ENCODE measurements at places on chromosomes 1 and 21.

GRCh38 chr1:56562891-56563452 lies 16.4 kb downstream of the PLPP3 start:
- no peak for ATAC-seq

DNA sequence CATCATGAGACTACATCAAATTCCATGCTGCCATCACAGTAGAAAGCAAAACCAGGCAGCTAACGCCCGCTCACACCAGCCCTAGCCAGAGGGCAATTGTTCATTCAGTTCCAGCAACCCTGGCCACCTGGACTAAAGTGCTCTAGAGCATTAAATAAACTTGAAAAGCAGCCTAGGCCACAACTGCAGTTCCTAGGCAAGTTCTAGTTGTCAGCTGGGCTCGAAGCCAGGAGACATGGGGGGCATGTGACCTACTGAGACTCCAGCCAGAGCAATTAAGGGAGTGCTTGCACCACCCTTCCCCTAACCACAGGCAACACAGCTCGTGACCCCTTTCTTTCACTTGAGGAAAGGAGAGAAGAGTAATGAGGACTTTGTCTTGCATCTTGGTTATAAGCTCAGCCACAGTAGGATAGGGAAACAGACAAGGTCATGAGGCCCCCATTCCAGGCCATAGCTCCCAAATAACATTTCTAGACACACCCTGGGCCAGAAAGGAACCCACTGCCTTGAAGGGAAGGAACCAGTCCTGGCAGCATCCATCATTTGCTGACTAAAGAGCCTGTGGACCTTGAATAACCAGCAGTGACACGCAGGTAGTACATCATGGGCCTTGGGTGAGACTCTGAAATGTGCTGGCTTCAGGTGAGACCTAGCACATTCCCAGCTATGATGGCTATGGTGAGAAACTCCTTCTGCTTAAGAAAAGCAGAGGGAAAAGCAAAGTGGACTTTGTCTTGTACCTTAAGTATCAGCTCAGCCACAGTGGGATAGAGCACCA lies 77.0 kb downstream of the ZZZ3 start:
- no peak for ATAC-seq

DNA sequence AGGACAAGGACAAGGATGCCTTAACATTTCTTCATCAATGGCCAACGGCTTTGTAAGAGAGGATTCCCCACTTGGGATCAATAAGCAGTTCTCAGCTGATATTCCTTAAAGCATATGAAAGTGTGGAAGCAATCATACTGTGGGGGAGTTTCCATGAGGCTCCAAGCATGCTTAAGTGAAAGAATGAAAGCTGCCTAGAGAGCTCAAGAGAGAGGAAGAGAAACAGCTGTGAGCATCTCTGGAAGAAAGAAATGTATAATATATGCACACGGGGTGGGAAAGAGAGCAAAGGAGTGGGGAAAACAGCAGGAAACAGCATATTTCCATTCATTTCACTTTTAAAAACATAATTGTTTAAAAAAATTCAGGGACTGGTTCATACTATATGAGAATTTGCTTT lies 94.7 kb upstream of the WARS2 start:
- no peak for ATAC-seq

GRCh38 chr1:54221867-54222484 lies 22.0 kb downstream of the MRPL37 start:
- no peak for ATAC-seq

- no peak for ATAC-seq
These were observed 157.4 kb upstream of the L1TD1 start for GRCh38 chr1:62037274-62037673.

DNA sequence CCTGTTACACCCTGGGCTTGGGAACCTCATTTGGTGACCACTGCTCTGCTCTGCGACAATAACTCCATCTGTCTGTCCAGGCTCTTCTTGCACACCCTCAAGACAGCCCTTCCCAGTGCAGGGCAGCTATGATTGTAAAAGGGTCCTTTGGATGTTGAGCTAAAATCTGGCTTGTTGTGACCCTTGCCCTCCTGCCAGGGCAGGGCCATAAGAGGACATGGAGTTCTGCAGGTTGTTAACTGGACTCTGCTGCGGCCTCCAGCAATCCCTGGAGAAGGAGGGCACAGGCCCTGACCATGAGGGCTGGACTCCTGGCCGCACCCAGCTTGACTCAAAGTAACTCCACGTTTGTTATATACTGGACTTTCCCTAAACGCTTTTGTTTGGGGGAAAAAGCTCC lies 41.2 kb downstream of the DHCR24 start:
- ATAC-seq = no peak

DNA sequence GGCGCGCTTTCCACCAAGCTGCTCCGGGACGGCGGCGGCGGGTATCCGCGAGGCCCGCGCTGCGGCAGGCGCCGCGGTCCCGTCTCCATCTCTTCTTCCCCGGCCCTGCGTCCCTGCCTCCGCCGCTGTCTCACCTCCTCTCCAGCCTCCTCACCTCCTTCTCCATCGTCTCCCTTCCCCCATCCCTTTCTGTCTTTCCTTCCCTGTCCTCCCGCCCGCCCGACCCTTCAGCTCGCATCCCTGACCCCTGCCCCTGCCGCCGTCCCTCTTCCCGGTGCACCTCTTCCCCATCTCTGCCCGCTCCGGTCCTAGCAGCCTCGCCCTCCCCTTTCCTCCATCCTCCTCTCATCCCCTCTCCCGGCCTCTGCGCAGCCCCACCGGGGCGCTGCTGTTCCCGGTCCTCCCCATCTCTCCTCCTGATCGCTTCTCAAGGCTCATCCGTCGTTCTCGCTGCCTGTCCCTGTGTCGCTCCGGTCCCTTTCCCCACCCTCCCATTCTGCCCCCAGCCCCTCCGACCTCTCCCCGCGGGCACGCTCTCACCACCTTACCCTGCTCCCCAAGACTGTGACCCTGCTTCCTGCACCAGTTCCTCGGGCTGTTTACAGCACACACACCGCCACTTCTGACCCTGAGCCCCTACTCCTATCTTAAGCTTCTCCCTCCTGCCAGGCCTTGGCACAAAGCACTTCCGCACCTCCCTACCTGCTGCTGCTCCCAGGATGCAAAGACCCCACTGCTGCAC lies 760 bp upstream of the NPHP4 start:
- ATAC-seq = peak; percentile 1

- no peak for ATAC-seq
These were observed 43.7 kb downstream of the UBIAD1 start for GRCh38 chr1:11316701-11317100.

DNA sequence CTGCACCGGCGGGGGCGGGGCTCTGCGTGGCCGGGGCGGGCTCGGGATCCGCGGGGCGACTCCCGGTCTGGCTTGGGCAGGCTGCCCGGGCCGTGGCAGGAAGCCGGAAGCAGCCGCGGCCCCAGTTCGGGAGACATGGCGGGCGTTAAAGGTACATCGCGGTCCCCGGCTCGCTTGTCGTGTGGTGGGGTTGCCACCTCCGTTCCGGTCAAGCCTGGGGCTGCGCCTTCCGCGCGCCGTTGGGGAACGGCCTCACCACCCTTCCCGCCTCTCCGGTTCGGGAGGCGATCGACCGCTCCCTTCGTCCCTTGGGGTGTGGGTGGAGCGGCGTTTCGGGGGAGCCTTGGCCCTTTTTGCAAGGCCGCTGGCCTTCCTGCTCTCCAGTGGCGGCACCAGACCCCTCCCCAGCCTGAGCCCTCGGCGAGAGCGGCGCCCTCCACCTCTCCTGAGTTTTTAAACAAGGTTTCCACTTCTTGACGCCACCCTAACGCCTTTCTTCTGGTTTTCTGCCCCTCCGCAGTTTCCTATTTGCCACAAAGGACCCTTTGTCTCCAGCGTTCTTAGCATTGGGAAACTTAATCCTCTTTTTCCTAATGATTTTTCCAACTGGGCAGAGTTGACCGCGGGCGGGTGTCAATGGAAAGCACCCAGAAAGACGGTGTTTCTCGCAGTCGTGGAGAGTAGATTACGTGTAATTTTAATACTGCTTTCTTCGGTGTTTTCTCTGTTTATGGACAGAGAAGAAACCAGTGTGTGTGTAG lies at the start of the genes LEPR and LEPROT:
TSS of gene LEPR (plus strand) at position 79 of the 761 bp plus-strand sequence. CDS start 144,898 bp downstream, outside the sequence.
TSS of gene LEPROT (plus strand) at position 79 of the 761 bp plus-strand sequence. CDS start at position 136, 57 bp downstream.
- no peak for ATAC-seq

- no peak for ATAC-seq
These were observed 18.9 kb upstream of the BATF3 start for GRCh38 chr1:212718499-212718898.

DNA sequence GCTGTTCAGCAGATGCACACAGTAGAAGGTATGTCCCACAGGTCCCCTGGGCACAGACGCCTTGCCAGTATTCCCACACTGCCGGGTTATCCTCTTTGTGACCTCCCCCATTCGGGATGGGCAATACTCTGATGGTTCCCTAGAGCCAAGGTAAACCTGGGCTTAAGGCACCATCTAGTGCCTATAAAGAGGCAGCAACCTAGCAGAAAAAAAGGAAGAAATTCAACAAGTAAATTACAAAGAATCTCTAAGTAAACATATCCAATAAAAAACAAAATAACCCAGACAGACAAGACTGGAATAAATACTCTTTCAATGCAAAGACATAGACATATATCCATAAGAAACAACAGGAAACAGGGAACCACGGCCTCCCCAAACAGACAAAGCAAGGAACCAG lies 39.4 kb downstream of the HSF2BP start:
- no peak for ATAC-seq

GRCh38 chr1:29096231-29096886 lies 27.3 kb downstream of the TMEM200B start:
- no peak for ATAC-seq

DNA sequence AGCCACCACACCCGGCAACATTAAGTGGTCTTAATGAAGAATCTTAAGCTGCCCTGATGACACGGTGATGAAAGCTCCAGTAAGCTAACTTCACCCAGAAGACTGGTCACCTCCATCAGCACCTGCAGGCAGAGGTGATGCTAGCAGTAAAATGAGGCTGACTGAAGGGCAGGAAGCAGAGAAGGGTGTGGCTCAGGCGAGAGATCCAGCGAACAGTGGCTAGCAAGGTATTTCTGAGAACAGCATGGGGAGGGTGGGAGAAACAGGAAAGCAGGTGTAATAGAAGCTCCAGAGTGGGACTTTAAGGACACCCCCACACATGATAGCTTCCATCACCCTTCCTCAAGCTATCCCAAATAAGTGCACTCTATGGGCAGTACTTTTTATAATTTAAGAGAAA lies 15.9 kb upstream of the DISP1 start:
- no peak for ATAC-seq

- no peak for ATAC-seq
These were observed 28.3 kb downstream of the ALPL start for GRCh38 chr1:21537511-21537931.

DNA sequence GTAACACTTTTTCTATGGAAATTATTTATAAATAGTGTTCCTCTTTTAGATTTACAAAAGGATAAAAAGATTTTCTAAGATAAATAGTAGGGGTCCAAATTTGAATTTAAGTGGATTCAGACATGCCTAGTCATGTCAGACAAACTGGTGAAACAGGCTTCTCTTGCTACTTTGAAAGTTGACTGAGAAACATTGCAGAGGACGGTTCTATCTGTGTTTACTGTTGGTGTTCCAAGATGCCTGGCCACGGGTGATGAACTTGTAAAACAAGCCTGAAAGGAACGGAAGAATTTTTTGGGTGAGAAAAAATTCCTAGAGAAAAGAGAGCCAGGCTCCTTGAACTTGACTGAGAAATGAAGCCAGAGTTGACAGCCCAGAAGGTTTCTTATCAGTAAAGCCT lies 2.2 kb downstream of the KRTAP19-1 start:
- no peak for ATAC-seq

DNA sequence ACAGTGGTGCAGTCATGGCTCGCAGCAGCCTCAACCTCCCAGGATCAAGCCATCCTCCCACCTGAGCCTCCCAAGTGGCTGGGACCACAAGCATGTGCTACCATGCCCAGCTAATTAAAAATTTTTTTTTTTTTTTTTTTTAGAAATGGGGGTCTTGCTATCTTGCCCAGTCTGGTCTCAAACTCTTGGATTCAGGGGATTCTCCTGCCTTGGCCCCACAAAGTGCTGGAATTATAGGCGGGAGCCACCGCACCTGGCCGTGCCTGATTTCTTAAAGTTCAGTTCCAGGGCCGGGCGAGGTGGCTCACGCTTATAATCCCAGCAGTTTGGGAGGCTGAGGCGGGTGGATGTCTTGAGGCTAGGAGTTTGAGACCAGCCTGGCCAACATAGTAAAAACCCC lies 6.4 kb downstream of the THAP3 start:
- no peak for ATAC-seq

DNA sequence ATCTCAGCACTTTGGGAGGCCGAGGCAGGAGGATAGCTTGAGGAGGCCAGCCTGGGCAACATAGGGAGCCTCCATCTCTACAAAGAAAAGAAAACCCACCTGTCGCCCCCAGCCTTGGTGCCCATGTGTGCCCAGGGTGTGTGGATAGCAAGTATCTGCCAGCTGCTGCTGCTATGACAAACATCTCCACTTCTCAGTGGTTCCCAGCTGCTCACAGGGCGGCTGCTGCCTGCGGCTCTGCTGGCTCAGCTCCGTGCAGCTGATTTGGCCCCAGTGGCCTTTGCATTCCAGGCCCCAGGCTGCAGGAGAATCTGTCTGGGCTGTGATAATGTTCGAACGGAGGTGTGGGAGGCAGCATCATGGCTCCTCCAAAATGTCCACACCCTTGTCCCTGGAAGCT lies 10.6 kb upstream of the TTC34 start:
- ATAC-seq = no peak

GRCh38 chr1:219372916-219373615 lies 199.4 kb downstream of the LYPLAL1 start:
- no peak for ATAC-seq

GRCh38 chr1:167339405-167339804 lies 118.7 kb downstream of the POU2F1 start:
- no peak for ATAC-seq

DNA sequence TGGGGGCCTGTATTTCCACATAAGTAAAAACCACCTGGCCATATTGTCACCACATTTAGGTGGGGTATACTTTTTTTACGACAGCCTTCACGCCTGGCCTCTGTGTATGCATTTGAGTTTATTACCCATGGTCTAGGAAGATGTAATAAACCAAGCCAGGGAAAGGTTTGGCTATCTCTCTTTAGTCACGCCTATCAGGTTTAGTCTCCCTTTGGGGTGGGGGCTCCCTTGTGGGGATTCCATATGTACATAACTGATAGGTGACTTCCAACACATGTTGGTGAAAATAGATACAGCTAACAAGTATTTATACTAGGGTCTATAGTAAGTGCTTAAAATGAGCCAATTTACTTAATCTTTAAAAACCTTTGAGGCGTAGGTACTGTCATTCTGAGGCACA lies 4.2 kb downstream of the YBX1 start:
- no peak for ATAC-seq

DNA sequence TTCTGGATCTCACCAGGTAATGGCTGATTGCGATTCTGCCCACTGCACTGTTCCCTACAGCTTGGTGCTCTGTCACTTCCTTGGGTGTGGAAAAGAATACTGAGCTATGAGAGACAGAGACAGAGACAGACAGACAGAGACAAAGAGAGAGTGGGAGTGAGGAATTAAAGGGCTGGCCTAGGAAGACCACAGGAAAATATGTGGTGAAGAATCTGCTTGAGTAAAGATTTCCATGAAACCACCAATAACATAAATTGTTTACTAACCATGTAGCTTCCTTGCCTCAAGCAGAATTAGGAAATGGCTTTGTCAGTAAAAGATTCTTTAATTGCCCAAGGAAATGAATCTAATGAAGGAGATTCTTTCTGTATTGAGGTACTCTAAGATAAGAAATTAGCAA lies 54.4 kb downstream of the MPZL1 start:
- no peak for ATAC-seq

- ATAC-seq = no peak
These were observed 182.0 kb downstream of the DUSP10 start for GRCh38 chr1:221559911-221560310.

All from activated CD4-positive, CD25-positive, alpha-beta regulatory T cell treated with anti-CD3 and anti-CD28 coated beads, Interleukin-2, amount 50 U/mL, for 24 hours (primary cell).